ENCODE measurements at places on chromosomes 6 and 20. TPM values are rescaled to one million over a fixed set of nuclear protein-coding genes. Genes with fewer than 3 reads are reported as not detected.

DNA sequence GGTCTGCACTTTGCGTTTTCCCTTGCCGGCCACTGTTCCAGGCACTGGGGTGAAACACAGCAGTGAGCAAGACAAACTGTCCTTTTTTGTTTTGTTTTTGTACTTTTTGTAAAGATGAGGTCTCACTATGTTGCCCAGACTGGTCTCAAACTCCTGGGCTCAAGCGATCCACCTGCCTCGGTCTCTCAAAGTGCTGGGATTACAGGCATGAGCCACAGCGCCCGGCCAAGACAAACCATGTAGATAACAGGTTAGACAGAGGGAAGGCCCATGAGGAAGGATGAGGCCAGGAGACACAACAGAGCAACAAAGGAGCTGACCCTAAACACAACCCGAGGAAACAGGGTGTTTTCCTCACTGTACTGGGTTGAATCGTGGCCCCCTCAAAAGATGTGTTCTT is 165.4 kb downstream of the NFATC2 start:
- DNase-seq, result no peak

DNA sequence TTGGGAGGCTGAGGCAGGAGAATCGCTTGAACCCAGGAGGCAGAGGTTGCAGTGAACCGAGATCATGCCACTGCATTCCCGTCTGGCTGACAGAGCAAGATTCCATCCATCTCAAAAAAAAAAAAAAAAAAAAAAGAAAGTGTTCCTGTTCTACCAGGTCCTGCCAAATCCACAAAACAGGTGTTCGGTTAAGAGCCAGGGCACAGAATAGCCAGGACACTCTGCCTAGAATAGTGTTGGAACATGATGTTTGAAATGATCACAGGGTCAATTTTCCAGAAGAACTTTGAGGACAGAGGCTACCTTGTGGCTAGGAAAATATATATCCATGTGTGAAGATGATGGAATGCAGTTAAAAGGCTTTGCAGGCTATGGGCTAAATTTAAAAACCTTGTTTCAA is 63.6 kb upstream of the TRAF3IP2 start:
- DNase-seq, result no peak

DNA sequence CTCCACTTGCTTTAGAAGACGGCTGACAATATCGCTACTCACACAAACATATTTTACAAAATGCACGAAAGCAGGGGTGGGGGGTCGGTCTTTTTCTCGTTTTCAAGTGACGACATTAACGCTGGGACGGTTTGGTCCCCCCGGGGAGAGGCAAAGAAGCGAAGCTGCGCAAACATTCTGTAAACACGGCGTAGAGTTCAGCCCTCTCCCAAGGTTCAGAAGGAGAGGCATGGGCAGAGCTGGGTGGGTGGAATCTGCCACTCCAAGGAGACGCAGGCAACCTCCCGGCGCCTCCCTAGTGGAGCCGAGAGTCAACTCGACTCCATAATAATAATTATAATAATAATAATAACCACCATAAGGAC is 2.4 kb downstream of the NKX2-2 start:
- DNase-seq, result peak; percentile 16

- DNase-seq, result peak; percentile 62
These were observed 26.4 kb upstream of the BHLHE23 start for GRCh38 chr20:63032861-63033793.

GRCh38 chr6:38510205-38510604 is 129.5 kb downstream of the BTBD9 start:
- no peak for DNase-seq

GRCh38 chr20:3245711-3246110 is 6.7 kb upstream of the SLC4A11 start:
- DNase-seq, result no peak

COL9A3 gene
- total RNA-seq, result 98.6 TPM

HCRTR2 gene
- total RNA-seq, result not detected

- no peak for DNase-seq
These were observed 20.9 kb downstream of the LMBRD1 start for GRCh38 chr6:69775941-69776340.

- no peak for DNase-seq
These were observed 9.9 kb downstream of the GGT7 start for GRCh38 chr20:34862724-34863123.

PARD6B gene
- 6.0 TPM for total RNA-seq

DNA sequence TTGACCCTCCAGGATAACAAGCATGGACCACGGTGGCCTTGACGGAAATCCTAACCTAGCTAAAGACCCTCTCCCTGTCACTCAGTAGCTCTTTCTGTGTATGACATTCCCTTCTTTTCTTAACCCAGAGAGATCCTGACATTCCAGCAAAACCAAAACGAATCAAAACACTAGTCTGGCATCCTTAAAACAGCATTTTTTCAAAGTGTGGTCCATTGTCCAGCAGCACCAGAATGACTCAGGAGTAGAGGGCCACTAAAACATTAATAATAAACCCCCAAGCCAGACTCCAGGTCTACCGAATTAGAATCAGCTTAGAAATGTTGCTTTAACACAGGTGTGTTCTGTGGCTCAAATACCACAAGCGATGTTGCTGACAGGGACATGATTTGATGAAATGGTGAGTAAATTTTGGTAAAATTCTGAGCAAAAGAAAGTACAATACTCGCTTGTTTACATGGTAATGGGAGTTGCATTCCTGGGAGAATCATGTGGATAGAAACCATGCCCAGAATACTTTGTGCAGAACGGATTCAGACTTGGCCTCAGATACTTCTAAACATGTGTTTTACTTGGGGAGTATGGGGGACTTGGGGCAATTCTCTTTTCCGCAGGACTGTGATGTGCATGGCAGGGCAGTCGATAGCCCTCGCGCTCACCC is 174.2 kb upstream of the KCNG1 start:
- DNase-seq, result no peak

GRCh38 chr6:20687494-20687893 is 153.2 kb downstream of the CDKAL1 start:
- no peak for DNase-seq

DNA sequence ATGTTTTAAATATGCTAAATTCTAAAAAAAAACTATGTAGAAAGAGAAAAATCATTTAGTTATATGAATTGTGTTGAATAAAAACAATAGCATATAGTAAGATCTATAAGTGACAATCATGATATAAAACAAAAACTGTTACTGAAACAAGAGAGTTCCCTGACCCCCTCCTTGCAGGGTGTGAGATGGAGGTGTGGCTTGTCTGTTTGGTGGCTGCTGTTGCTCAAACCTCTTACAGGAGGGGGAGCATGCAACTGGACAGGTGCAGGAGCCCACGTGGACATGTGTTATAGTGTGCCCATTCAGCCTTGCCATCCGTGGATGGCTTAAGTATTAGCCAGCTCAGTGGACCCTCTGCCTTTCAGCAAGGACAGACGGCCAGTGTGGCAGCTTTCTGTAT is 206.7 kb downstream of the MOXD1 start:
- DNase-seq, result no peak

DNA sequence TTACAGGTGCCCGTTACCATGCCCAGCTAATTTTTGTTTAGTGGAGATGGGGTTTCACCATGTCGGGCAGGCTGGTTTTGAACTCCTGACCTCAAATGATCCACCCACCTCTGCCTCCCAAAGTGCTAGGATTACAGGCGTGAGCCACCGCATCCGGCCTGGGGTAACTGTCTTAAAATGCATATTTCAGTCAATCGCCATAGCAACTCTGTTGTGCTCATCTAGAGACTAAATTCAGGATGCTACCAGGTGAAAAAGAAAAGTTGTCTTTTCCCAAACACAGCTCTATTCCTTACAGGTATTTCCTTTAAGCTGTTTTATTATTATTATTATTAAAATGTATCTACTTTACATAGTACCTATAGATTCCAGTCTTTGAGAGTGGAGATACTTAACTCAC is 66.6 kb downstream of the RNF182 start:
- no peak for DNase-seq

DNA sequence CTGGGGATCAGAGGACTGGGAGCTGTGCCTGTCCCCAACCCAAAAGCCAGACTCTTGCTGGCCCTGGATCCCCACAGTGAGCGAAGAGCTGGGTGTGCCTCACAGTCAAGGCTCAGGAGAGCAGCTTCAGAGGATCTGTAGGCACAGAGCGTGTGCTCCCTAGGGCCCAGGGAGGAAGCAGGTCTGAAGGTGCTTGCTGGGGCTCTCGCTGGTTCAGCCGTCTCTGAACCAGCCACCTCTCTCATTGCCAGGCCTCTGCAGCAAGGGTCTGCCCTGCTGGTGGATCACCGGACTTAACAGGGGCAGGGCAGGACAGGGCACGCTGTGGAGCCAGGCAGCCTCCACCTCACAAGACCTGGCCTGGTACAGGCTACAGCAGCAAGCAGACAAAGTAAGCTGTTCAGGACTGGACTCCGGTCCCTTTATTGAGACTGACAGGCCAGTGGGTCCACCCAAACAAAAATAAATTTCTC is 13.8 kb downstream of the PCIF1 start:
- DNase-seq, result peak; percentile 30

DNA sequence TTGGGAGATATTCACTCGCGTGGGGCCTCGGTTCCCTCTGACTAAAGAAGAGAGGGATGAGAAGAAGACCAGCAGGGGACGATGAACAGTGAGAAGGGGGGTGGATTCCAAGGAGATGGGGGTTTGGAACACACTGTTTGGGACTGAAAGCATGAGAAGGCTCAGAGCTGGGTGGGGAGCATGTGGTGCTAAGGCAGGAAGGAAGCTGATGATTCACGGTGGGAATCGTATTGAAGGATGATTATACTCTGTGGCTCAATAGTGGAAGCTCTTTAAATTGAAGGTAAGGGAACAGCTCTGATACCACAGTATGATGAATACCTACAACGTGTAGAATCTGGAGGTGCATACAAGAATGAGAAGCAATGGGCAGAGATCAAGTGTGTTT is 117.5 kb upstream of the KCNK16 start:
- DNase-seq, result no peak

DNA sequence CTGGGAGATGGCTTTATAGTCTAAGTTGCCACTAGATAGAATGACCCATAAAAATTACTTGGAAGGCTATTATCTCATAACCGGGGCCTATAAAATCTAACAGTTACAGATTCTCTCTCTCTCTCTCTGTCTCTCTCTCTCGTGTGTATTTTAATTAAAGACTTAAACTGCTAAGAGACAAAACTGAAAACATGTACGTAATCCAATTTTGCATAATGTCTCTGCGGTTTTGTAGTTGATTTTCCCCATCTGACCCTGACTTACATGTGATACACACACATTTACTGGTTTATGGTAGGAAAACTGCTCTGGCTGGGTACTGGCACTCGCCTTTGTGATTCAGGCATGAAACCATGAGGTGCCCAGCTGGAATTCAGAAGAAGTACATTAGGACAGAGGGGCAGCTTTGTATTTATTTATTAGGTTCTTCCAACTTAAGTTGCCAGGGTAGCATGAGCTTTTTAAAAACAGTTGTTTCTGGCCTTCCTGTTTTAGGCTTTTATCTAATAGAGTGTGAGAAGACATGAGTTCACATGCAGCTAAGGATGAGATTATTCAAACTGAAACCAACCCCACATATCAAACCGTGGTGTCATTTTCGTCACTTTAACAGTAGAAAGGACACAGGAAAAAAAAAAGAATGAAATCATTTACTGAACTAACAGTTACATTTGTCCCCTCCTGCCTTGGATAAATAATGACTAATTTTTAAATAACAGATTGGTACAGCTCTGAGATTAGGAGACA is 182.5 kb downstream of the GMPR start:
- peak; percentile 85 for DNase-seq

HTR1B gene
- total RNA-seq, result not detected

MATN4 gene
- total RNA-seq, result not detected

TMEM239 gene
- total RNA-seq, result not detected

ZNF451 gene
- 106 TPM for total RNA-seq

- DNase-seq, result no peak
These were observed 19.1 kb downstream of the TFAP2B start for GRCh38 chr6:50837589-50838445.

MYB gene
- total RNA-seq, result 1.4 TPM

RBPJL gene
- total RNA-seq, result not detected

- DNase-seq, result no peak
These were observed 100.2 kb upstream of the POPDC3 start for GRCh38 chr6:105280033-105280432.

GRCh38 chr6:48957781-48958180 is 505.3 kb downstream of the MMUT start:
- DNase-seq, result no peak

CTCFL gene
- total RNA-seq, result not detected
